ACHN (cell line): ENCODE measurements at places on chromosomes 6 and 20.
A peak's percentile ranks its signal among the peaks of the same experiment; 100 is the strongest.

DNA sequence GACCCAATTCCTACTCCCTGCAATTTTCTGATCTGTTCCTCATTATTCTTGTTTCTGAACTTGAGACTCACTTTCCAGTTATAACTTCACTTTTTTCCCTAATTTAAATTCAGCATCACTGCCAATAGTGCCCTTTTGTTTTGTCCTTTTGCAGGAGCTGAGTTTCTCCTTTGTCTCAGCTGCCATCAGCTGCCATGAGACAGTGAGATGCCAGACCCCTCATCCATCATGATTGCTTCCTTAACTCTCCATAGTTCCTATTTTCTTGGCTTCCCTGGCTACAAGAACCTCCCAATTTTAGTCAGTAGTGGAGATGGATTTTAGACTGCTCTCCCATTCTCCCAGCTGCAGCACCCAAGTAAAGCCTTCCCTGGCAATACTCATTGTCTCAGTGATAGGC, 518.1 kb downstream of the HDGFL1 start:
- no peak for DNase-seq

GRCh38 chr20:9400171-9401025, 114.0 kb upstream of the LAMP5 start:
- DNase-seq, result no peak

GRCh38 chr6:66740346-66740745, 1033.3 kb upstream of the EYS start:
- no peak for DNase-seq

DNA sequence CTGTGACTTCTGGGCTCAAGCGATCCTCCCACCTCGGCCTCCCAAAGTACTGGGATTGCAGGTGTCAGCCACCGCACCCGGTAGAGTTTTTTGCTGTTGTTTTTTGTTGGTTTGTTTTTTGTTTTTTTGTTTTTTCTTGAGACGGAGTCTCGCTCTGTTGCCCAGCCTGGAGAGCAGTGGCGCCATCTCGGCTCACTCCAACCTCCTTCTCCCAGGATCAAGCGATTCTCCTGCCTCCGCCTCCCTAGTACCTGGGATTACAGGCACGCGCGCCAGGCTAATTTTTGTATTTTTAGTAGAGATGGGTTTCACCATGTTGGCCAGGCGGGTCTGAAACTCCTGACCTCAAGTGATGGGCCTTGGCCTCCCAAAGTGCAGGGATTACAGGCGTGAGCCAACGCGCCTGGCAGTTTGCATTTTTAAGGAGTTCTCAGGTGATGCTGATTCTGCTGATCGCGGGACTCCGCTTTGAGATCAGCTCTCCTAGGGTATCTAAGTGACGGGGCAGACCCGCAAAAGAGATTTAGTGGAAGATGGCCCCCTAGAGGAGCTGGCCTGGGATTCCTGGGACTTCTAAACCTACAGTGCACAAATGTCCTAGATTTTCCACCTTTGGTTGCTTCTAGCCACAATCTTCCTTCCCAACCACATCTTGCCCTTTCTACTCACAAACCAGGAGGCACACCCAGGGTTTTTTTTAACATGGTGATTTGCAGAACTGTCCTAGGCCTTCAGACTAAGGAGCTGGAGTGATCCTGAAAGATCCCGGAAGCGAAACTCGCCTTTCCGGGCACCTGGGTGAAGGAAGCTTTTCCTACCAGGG, 45.2 kb downstream of the DPPA5 start:
- DNase-seq, result peak; percentile 18

DNA sequence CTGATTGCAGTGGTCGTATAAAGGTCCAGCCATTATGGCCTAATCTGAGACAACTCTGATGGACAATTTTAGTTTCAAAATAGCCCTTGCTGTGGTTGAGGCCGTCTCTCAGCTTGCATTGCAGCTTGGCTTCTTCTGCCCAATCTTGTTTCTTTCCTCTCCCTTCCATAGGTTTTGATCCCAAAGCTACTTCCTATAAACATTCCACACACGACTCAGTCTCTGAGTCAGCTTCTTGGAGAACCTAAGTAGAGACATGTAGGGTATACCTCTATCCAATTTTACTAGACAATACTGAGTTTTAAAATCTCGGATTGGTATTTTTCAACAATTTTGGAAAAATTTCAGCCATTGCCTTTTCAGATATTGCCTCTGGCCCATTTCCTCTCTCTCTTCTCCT, 13.4 kb downstream of the IYD start:
- no peak for DNase-seq

DNA sequence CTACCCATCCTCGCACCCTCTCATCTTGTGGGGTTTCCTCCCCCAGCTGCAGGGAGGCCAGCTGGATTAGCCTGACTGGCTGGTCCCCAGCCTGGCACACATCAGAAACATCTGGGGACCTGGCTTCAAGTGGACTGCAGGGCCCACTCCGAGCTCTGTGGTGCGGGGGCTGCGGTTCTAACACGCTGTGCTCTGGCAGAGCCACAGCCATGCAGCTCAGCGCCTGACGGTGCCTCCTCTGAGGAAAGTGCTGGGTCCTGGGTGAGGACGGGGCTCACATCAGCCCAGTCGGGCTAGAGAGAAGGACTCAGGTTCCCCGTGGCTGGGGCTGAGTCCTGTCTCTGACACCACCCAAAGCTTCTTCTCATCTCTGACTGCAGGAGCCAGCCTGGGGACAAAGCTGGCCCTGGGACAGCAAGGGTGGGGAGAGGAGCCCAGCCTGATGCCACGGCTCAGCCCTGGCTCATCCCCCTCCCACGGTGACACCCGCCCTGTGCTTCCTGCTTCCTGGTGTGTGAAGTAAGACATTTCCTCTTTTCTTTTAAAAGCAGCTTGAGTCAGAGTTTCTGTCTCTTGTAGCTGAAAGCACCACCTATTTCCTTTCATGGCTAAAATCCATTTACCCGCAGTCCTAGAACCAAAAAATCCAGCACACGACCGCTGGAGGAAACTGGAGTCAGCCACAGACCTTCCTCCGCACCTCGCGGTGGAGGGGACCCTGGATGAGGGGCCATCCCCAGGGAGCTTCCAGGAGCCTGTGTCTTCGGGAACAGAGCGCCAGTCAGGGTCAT, 127.4 kb upstream of the AFDN start:
- DNase-seq, result no peak

DNA sequence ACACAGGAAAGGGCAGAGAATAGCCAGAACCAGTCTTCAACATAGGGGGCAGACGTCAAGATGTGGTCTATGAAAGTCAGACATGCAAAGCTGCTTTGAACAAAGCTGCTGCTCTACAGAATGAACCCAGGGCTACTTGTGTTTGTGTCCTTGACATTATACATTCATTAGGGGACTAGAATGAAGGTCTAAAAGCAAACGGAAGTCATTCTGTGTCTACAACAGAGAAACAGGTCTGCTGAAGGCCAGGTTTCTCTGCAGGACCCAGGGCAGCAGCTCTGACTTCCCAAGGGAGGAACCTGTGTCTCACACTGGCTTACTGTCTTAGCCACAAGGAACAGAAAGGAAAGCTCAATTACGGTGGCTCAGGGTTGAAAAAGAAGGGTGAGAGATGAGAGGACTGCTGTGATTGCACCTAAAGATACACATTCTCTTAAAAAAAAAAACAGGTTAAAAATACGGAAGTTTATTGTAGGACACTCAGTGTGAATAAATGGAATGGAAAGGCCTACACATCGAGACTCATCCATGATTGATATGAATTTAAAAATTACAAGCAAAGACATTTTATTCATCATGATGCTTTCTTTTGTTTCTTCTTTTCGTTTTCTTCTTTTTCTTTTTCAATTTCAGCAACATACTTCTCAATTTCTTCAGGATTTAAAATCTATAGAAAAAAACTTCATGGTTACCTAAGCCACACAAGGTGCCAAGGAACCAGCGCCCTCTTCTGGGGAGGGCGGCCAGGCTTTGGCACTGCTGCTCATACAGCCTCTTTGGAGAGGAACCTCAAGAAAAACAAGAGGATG, 6.7 kb downstream of the PSMA7 start:
- peak; percentile 69 for DNase-seq

DNA sequence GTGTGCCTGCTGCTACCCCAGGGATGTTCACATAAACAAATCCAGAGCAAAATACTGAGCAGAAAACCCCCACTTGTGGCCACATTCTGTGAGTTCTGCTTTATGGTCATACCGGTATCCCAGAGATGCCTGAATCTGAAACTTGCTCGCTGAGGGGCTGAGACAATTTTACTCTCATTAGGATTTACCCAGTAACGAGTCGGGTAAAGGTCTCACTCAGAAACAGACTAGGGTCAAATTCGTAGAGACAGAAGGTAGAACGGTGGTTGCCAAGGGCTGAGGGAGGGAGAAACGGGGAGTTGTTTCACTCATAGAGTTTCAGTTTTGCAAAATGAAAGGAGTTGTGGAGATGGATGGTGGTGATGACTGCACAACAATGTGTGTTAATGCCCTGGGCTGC, 45.4 kb upstream of the NKX2-2 start:
- DNase-seq, result no peak

- DNase-seq, result no peak
Observed at GRCh38 chr6:43058531-43058930, 703 bp downstream of the MRPL2 start.

GRCh38 chr6:114564302-114564933, 221.6 kb upstream of the HS3ST5 start:
- no peak for DNase-seq

- no peak for DNase-seq
Observed at GRCh38 chr6:155402656-155403304, 52.9 kb downstream of the NOX3 start.

DNA sequence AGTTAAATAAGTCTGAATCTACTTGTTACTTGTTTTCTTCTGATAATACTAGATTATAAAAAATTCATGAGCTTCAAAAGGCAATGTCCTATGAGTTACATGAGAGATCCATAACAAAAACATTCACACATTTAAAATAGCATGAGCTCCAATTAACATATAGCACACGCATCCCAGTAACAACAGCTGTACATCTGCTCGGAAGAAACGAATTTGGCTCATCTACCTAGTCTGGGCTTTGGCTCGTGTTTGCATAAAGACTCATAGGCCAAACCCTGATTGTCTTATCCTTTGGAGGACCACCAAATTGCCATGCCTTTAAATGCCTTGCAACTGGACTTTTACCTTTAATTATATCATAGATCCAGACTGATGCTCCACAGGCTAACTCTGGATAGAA, 259.7 kb upstream of the CHD6 start:
- DNase-seq, result no peak

- no peak for DNase-seq
Observed at GRCh38 chr6:108800427-108800864, 47.8 kb upstream of the ARMC2 start.

DNA sequence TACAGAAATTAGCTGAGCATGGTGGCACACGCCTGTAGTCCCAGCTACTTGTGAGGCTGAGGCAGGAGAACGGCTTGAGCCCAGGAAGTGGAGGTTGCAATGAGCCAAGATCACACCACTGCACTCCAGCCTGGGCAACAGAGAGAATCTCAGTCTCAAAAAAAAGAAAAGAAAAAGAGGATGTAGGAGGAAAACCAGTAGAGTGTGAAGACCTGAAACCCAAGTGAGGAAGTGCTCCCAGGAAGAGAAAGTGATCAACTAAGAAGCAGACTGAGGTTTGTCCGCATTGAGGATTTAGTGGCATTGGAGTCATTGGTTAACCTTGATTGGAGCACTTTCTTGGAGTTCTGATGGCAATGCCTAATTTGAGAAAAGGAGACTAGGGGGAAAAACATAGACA, 20.6 kb upstream of the TASP1 start:
- DNase-seq, result no peak

- DNase-seq, result no peak
Observed at GRCh38 chr20:3224681-3225421, 14.1 kb downstream of the SLC4A11 start.

GRCh38 chr6:10259671-10260070, 155.2 kb downstream of the TFAP2A start:
- no peak for DNase-seq

DNA sequence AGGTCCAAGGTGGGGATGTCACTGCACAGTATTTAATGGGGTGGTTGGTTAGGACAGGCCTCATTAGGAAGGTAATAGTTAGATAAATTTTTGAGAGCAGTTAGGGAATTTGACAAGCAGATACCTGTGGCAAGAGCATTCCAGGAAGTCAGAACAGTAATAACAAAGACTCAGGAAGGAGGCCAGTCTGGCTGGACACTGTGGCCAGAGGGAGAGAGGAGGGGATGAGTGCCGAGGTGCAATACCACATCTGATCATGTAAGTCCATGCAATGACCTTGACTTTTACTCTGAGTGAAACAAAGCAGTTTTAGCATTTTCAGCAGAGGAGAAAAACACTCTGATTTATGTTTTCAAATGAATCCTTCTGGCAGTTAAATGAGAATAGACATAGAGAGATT, 990.7 kb upstream of the FLRT3 start:
- DNase-seq, result no peak
